ENCODE measurements at places on chromosomes 11 and 22. TPM values are rescaled to one million over a fixed set of nuclear protein-coding genes. Genes with fewer than 3 reads are reported as not detected.
A peak's percentile ranks its signal among the peaks of the same experiment; 100 is the strongest.

The OR52L1 gene
- not detected for total RNA-seq

The ALDH3B2 gene
- total RNA-seq = not detected

GRCh38 chr22:37749831-37750595 is 53.2 kb downstream of the TRIOBP start:
- no peak for DNase-seq
- H3K27me3 ChIP-seq = no peaks in the 10 kb centered on the region
- H3K27ac ChIP-seq = no peak overlapping the region
- H3K4me3 ChIP-seq = no peak overlapping the region

DNA sequence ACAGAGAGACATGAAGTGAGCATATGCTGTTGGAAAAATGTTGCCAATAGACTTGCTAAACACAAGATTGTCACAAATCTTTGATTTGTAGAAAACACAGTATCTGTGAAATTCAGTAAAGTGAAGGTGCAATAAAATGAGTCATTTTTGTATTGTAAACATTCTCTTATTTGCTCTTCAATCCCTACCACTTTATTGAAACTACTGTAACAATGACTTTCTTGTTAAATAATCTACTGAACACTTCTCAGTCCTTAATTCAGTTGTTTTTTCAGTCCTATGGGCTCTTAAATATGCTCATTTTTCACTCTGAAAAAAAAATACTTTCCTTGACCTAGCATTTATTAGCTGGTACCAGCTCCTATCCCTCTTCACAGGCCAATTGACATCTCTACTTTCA is 531.9 kb downstream of the DLG2 start:
- no peak overlapping the region for H3K4me3 ChIP-seq
- no peaks in the 10 kb centered on the region for H3K27me3 ChIP-seq
- no peak for DNase-seq
- no peaks in the 10 kb centered on the region for H3K4me1 ChIP-seq

The OR8G1 gene
- total RNA-seq = not detected

The GPR83 gene
- not detected for total RNA-seq

The YAP1 gene
- total RNA-seq = 1.1 TPM

GRCh38 chr22:22810471-22810870 is 77.1 kb upstream of the IGLL5 start:
- no peaks in the 10 kb centered on the region for H3K36me3 ChIP-seq
- DNase-seq = no peak
- no peaks in the 10 kb centered on the region for H3K27me3 ChIP-seq
- no peak overlapping the region for H3K27ac ChIP-seq
- peaks cover 15% of the 10 kb centered on the region for H3K4me1 ChIP-seq

DNA sequence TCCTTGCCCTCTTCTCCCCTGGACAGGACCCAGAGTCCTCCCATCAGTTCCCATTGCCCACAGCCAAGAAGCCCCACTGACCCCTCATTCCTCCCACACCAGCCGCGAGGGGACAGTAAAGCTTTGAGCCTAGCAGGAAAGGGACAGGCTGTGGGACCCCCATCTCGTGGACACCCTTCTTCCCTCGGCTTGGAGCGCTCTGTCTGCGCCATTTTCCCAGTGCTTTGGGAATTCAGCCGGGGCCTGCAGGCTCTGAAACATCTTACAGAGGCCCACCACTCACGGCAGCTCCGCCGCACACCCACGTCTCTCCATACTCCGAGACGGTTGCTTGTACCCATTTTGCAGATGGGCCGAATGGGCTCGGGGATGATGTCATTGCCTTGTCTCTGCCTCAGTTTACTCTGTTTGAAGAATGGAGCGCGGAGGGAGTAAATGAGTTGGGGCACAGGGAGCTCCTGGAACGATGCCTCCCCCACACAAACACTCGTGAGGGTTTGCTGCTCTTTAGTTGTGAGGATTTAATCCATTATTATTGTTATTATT is 447.7 kb downstream of the TBC1D22A start:
- no peak overlapping the region for H3K27ac ChIP-seq
- H3K27me3 ChIP-seq = no peaks in the 10 kb centered on the region
- H3K36me3 ChIP-seq = no peaks in the 10 kb centered on the region
- no peak overlapping the region for H3K4me3 ChIP-seq
- DNase-seq = no peak
- H3K4me1 ChIP-seq = peaks cover 2% of the 10 kb centered on the region

DNA sequence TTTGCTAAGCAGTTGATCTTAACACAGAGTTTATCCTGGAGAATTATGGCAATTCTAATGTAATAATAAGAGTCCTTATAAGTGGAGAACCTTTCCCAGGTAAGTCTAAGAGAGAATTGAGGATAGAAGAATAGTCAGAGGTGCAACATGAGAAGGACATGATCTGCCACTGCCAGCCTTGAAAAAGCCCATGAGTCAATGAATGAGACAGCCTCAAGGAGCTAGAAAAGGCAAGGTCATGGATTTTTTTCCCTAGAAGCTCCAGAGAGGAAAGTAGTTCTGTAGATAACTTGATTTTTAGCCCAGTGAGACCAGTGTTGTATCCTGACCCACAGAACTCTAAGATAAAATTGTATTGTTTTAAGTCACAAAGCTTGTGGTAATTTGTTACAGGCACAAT is 16.9 kb downstream of the MS4A6A start:
- H3K4me3 ChIP-seq = no peak overlapping the region
- H3K27me3 ChIP-seq = peaks cover 11% of the 10 kb centered on the region
- no peaks in the 10 kb centered on the region for H3K4me1 ChIP-seq
- DNase-seq = no peak

DNA sequence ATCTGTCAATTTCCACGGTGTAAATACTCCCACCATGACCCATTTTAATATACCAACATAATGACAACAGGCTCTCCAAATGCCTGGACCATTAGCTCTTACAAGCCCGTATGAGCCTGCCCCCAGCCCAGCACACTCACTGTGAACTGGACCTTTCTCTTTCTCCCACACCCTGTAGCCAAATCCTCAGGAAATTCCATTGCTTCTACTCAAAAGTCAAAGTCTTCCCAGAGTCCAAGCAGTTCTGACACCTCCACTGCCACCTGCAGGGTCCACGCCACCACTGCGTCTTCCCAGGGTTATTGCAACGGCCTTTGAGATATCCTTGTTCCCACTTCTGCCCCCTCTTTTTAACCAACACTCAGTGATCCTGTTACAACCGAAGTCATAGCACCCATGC is 110.1 kb upstream of the ASPHD2 start:
- no peak overlapping the region for H3K27ac ChIP-seq
- H3K4me3 ChIP-seq = no peak overlapping the region
- H3K27me3 ChIP-seq = peaks cover 4% of the 10 kb centered on the region
- DNase-seq = no peak
- no peaks in the 10 kb centered on the region for H3K36me3 ChIP-seq

DNA sequence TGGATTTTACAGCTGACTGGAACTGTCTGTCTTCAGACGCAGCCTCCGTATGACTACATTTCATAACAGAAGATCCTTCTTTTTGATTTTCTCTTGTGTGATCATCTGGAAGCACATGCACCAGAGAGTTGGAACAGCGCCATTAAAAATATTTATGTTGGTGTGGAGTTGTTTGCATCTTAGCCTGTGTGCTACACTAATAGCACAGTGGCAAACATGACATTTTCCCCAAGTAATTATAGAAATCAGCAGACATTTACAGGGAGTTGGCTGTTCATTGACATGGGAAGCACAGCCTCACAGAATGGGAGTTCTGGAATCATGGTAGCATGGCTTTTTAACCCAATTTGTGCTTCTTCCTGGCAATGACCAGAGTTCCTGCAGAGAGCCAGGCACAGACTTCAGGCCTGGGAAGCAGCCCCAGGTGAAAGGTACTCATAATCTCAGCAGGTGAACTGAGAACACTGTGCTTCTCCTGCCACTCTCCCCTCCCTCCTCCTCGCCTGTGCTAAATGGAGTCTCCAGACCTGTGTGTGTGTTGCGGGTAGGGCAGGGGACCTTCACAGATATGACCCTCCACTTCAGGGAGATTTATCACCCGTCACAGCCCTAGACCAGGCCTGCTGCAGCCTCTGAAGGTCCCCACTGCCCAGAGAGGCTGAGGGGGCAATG is 82.8 kb upstream of the PLET1 start:
- H3K27ac ChIP-seq = no peak overlapping the region
- H3K4me3 ChIP-seq = no peak overlapping the region
- H3K27me3 ChIP-seq = no peaks in the 10 kb centered on the region
- DNase-seq = no peak

DNA sequence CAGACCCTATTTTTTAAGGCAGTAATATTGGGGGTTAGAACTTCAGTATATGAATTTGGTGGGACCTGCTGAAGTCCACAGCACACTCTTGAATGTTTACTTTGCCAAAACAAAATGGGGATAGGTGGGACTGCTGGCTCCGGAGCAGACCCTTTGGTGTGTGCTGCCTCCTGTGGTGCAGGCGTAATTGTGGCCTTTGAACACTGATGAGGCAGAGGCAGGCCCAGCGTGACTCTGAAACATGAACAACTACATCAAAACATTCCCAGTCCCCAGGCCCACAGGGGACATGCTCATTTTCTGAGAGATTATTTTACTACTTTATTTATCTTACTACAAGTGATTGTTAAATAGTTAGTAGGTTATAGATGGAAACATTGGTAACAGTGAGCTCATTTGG is 225.0 kb upstream of the TBCEL start:
- DNase-seq = no peak
- no peaks in the 10 kb centered on the region for H3K4me1 ChIP-seq
- H3K4me3 ChIP-seq = no peak overlapping the region
- H3K27ac ChIP-seq = no peak overlapping the region
- H3K27me3 ChIP-seq = peaks cover 15% of the 10 kb centered on the region

- no peak for DNase-seq
- H3K27ac ChIP-seq = no peak overlapping the region
Measured at GRCh38 chr11:96465512-96465911, 75.7 kb downstream of the JRKL start.

- H3K4me3 ChIP-seq = no peak overlapping the region
- no peak overlapping the region for H3K27ac ChIP-seq
- DNase-seq = no peak
- no peaks in the 10 kb centered on the region for H3K27me3 ChIP-seq
- H3K4me1 ChIP-seq = peaks cover 16% of the 10 kb centered on the region
Measured at GRCh38 chr11:74775762-74776161, 27.1 kb downstream of the RNF169 start.

- H3K27ac ChIP-seq = no peak overlapping the region
- no peak overlapping the region for H3K4me3 ChIP-seq
- H3K27me3 ChIP-seq = no peaks in the 10 kb centered on the region
- H3K36me3 ChIP-seq = peaks cover 5% of the 10 kb centered on the region
Measured at GRCh38 chr11:129721685-129722084, 94.0 kb upstream of the TMEM45B start.

- no peak overlapping the region for H3K4me3 ChIP-seq
- no peaks in the 10 kb centered on the region for H3K36me3 ChIP-seq
- DNase-seq = no peak
- H3K4me1 ChIP-seq = peaks cover 40% of the 10 kb centered on the region
- H3K27me3 ChIP-seq = no peaks in the 10 kb centered on the region
Measured at GRCh38 chr22:42978453-42979103, 36.4 kb downstream of the PACSIN2 start.

DNA sequence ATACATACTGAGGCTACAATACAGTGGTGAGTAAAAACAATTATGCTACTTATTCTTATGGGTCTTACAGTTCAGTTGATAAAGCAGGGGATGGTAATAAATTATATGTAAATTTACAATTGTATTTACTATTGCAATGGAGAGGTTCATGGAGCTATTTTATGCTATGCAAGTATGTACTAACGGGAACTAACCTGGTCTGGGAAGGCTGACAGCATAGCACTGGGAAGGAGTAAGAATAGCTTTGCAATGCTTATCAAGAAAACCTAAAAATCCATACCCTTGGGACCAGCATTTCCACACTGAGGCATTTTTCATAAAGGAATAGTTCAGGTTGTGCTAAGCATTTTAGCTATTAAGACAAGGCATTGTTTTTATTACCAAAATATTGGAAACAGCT is 700.6 kb downstream of the NELL1 start:
- H3K27ac ChIP-seq = no peak overlapping the region
- H3K27me3 ChIP-seq = no peaks in the 10 kb centered on the region
- no peaks in the 10 kb centered on the region for H3K36me3 ChIP-seq
- DNase-seq = no peak

DNA sequence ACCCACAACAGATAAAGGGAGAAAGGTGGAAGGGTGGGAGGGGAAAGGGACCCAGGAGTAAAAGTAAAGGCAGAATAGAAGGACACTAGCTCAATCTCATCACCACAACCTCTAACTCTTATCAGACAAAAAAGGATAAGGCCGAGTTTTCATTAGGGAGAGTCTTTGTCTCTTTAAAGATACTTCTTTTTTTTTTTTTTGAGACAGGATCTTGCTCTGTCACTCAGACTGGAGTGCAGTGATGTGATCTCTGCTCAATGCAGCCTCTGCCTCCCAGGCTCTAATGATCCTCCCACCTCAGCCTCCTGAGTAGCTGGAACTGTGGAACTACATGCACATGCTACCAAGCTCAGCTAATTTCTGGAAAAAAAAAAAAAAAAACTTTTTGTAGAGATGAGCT is 85.6 kb upstream of the CHRM4 start:
- H3K27me3 ChIP-seq = no peaks in the 10 kb centered on the region
- peaks cover 2% of the 10 kb centered on the region for H3K36me3 ChIP-seq
- no peak overlapping the region for H3K4me3 ChIP-seq
- no peak overlapping the region for H3K27ac ChIP-seq
- H3K4me1 ChIP-seq = peaks cover 28% of the 10 kb centered on the region

DNA sequence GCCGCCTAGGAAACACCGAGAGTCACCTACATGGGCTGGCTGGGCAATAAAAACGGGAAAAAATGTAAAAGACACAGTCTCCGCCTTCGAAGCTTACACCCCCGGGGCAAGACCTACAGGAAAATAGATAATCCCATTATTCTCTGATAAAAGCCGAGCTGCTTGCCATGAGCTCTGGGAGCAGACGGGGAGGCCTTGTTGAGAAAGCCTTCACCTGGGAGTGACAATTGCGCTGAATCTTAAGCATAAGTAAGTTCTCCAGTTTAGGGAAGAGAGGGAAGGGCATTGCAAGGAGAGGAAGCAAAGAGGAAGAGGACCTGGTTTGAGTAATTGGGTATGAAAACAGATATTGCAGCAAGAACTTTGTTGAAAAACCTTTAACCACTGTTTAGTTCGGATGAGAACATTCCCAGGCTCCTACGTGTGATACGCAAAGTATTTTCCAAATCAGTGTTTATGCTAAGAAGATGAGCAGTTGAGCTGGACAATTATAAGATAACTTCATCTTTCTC is 813 bp upstream of the BTBD10 start:
- H3K4me3 ChIP-seq = peak overlapping the region; percentile 99
- H3K27ac ChIP-seq = peak overlapping the region; percentile 96
- peaks cover 11% of the 10 kb centered on the region for H3K36me3 ChIP-seq
- H3K27me3 ChIP-seq = no peaks in the 10 kb centered on the region
- no peak for DNase-seq
- peaks cover 28% of the 10 kb centered on the region for H3K4me1 ChIP-seq

The C11orf97 gene
- total RNA-seq = not detected

DNA sequence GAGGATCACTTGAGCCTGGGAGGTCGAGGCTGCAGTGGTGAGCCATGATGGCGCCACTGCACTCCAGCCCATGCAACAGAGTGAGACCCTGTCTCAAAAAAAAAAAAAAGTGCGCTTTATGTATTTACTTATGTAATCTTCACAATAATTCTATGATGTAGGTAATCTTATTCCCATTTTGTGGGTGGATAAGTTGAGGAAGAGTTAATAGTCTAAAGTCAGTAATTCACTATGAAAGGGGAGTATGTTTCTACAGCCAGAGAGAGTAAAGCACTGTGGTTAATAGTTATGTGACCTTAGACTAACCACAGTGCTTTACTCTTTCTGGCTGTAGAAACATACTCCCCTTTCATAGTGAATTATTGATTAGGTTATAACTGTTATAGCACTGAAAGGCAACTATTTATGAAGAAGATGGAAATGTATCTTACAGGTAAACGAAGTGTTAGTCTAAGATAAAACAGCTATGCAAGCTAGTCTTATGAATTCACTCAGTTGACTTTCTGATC is 11.9 kb downstream of the CTR9 start:
- H3K27me3 ChIP-seq = no peaks in the 10 kb centered on the region
- peaks cover 26% of the 10 kb centered on the region for H3K36me3 ChIP-seq
- no peak overlapping the region for H3K27ac ChIP-seq
- no peaks in the 10 kb centered on the region for H3K4me1 ChIP-seq

Data from activated naive CD4-positive, alpha-beta T cell treated with anti-CD3 and anti-CD28 coated beads for 36 hours (primary cell).